Dermis blood vessel endothelial cell (primary cell): ENCODE measurements at places on chromosomes 2 and 18. TPM values are rescaled to one million over a fixed set of nuclear protein-coding genes. Genes with fewer than 3 reads are reported as not detected.

DNA sequence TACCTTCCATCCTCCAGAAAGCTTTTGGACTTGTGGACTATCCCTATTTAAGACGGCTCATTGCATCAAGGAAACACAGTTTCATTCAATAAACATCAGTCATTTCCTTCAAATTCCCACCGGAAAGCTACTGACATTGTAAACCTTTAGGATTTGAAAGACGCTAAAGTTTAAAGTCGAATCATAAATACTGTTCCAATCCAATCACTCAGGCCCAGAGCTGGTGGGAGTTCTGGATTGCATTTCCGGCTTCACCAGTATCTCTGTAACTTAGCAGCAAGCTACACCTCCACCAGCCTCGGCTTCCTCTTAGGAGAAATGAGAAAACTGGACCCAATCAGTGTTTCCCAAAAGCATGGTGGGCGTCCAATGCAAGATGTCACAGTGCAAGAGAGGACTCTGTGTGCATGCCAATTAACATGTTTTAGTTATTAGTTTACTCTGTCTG lies 1.6 kb downstream of the WDFY1 start:
- peak; percentile 84 for DNase-seq

DNA sequence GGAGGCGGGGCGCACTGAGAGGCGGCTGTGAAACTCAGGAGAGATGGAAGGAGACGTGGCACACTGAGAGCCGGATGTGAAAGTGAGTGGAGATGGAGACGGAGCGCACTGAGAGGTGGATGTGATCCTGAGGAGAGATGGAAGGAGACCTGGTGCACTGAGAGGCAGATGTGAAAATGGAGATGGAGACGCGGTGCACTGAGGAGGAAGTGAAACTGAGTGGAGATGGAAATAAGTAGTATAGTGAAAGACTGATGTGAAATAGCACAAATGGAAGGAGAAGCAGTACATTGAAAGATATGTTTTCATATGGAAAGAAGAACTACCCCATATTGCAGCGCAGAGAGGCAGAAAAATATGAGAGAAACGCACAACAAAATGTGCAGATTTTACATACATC lies 281.6 kb upstream of the RGPD4 start:
- DNase-seq, result no peak

DNA sequence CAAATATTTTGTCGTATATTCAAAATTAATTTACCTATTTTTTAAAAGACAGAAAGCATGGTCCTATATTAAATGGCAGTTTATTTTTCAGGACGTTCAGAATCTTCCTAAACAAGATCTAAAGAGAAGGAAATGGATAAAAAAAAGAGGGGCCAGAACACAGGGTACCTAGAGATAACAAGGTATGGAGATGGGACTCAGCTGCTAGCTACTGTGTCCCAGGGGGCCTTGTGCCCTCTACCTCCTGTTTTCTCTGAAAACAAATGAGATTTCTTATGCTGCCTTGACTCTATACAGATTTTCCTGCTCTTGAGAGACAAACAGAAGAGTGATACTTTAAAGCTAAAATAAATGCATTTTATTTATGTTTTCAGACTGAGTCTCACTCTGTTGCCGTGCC lies 9.3 kb downstream of the PRKD3 start:
- no peak for DNase-seq

DNA sequence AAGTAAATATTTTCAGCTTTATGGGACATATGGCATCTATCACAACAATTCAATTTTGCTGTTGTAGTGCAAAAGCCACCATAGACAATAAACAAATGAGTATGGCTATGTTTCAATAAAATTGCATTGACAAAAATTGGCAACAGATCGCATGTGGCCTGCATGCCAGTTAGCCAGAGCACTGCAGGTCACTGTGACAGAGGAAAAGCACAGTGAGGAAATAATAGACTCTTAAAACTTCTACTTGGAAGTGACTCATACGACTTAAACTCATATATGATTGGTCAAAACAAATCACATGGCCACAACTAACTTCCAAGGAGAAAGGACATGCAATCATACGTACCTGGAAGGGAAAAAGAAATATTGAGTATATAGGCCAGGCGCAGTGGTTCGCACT lies 44.4 kb downstream of the EXOC6B start:
- peak; percentile 55 for DNase-seq

- no peak for DNase-seq
Observed at GRCh38 chr18:34723143-34723542, 13.0 kb downstream of the DTNA start.

DNA sequence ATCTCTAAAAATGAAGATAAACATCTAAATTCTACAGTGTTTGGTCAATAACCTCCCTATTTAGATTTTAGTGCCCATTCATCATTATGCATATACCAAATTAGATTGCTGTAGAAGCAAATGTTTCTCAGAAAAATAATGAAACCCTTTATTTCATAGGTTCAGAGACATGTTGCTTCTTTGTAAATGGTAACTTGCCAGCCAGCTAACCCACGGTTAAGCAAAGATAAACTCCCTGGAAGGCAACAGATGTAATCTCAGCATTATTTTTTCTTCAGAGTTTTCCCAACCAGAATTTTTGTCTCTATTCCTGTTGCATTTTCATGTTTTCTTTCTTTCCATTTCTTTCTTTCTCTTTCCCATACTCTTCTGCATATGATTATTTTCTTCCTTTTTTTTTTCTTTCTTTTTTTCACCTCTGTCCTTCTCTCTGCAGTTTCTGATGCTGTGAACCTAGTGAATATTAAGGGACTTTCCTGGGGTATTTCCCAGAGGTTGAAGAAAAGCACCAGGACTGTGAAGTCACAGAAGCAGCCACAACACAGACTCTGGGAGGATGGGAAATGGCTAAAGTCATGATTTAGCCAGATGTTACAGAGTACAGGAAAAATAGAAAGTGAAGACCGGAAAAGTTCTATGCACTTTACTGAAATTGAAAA lies 50.0 kb upstream of the DSG1 start:
- no peak for DNase-seq

GRCh38 chr2:190726255-190726654 lies 77.4 kb downstream of the NAB1 start:
- no peak for DNase-seq

GRCh38 chr2:65300134-65300760 lies 72.6 kb downstream of the ACTR2 start:
- DNase-seq, result no peak

GRCh38 chr2:129239141-129239540 lies 740.3 kb upstream of the RAB6C start:
- DNase-seq, result no peak

GRCh38 chr2:159903443-159904126 lies 105.6 kb upstream of the CD302 start:
- DNase-seq, result peak; percentile 76

DNA sequence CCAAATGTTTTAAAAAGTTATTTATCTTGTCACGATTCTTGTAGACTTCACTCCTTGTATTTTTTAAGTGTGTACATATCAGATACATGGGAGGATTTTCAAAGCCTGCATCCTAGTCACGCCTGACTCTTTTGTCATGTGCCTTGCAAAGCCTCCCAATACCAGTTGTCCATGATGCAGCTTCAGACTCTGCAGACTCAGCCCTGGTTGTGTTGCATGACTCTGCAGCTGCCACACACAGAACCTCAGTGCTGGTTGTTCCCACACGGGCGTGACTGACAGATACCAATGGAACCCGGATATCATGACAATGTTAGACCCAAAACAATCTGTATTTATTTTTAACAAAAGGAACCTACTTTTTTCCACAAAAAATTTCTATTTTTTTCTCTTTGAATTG lies 38.2 kb downstream of the TPO start:
- DNase-seq, result no peak

DNA sequence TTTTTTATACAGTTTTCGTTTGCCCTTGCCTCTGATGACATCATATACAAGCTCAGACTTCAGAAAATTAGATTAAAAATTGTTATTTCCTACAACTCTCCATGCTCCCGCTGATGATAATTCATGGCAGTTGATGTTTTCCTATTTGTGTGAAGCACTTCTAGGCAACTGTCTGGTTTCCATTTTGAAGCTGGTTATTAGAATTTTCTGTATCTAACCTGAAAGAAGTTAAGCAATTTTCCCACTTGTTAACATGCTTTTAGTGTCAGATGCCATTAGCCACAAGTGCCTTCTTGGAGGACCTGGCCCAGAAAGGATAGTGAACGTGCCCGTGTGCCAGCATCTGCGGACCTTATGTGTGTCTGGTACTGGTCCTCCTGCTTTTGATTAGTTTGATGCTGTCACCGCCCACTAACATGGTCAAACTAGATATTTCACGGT lies 347.6 kb upstream of the RAB12 start:
- no peak for DNase-seq

DNA sequence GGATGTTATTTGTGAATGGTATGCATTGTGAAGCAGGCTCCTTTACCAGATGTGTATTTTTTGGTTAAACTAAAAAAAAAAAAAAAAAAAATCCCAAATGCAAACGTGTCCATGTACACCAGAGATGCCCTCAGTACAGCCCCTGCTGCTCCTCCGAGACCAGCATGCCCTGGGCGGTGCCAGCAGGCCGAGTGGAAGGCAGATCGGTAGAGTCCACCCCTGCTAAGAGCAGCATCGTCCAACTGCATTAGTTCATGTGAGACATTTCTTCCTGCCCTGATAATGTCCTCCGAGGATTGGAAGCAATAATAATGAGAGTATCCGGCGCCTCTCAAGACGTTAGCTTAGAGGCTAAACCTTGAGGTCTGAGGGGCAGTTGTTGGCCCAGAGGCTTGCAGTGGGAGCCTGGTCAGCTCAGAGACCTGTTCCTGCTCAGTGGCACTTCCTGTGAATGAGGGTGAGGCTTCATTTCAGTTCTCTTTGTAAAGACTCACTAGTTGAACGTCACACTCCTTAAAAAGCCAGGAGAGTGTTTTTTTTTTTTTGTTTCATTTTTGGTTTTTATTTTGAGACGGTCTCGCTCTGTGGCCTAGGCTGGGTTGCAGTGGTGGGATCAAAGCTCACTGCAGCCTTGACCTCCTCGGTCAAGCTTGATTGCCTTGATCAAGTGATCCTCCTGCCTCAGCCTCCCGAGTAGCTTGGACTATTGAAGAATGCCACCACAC lies 5.6 kb downstream of the SLC66A3 start:
- DNase-seq, result no peak

GRCh38 chr2:40957508-40957907 lies 505.6 kb upstream of the SLC8A1 start:
- peak; percentile 95 for DNase-seq

DNA sequence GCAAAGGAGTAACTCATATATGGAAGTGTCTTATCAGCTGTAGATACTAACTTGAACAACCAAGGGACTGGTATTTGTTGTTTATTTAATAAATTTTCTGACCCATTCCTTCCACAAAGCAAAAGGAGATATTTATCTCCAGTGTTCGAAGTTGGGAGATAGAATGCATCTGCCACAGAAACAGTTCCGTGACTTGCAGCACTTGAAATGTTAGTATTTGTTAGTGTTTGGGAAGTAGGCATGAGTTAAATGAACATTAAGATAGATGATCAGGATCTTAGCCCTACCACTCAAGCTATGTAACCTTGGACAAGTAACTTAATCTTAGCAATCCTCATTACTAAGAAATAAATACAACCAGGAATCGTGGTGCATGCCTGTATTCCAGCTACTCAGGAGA lies 12.1 kb upstream of the SULT1C4 start:
- no peak for DNase-seq

GRCh38 chr2:36734304-36734703 lies 37.8 kb downstream of the VIT start:
- DNase-seq, result no peak

DNA sequence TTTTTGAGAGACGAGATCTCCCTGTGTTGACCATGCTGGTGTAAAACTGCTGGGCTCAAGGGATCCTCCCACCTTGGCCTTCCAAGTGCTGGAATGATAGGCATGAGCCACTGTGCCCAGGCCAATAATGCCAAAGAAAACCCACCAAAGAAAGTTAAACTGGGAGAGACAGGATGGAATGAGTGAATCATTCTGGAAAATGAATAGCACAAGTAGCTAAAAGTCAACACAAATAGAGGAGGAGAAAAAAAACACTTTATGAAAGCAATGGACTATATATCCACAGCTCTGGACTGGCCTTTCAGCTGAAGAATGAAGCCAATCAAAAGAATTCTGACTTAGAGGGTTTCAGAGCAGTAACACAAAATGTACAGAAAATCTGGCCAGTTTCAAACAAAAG lies 23.9 kb downstream of the IAH1 start:
- DNase-seq, result no peak

DNA sequence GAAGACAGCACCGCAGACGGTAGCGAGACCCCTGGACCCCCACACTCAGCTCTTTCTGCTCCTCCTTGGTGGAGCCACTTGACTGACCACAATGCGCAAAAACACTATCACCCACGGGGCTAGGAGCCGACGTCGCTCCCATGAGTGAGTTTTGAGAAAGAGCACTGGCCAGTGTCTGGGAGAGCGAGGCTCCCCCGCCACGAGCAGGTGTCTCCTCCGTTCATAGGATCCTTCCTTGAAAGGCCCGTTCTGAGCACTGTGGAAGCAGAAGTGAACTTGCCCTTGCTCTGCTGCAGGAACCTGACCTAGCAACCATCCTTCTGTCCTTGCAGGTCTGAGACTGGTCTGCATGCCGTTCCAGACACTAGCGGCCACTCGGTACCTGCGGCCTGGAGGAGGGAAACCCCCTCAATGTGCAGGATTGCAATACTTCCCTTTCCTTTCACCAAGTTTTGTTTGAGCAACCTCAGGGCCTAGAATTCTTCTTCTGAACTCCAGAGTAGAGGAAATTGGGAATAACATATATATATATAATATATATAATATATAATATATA lies 12.9 kb upstream of the ZNF516 start:
- DNase-seq, result no peak

The B3GNT2 gene
- 30.8 and 31.8 TPM in 2 replicates for total RNA-seq

The SLC16A14 gene
- under 0.01 and 0.09 TPM in 2 replicates for total RNA-seq

The PSTPIP2 gene
- 0.56 and 0.68 TPM in 2 replicates for total RNA-seq

The SKA1 gene
- 4.6 and 18.0 TPM in 2 replicates for total RNA-seq

The CLHC1 gene
- 6.9 and 8.2 TPM in 2 replicates for total RNA-seq

The ARHGAP15 gene
- not detected in 2 replicates for total RNA-seq

The LYPD6B gene
- total RNA-seq, result not detected in 2 replicates

The ONECUT2 gene
- total RNA-seq, result under 0.01 TPM in 2 replicates

The SLC38A11 gene
- total RNA-seq, result not detected in 2 replicates

The RTTN gene
- 13.1 and 23.9 TPM in 2 replicates for total RNA-seq
